ENCODE measurements at places on chromosomes 2 and 18.

GRCh38 chr2:126863336-126864015, 35.2 kb upstream of the TEX51 start:
- no peak for DNase-seq

GRCh38 chr2:120737340-120738101, 1.9 kb downstream of the GLI2 start:
- no peak for DNase-seq

DNA sequence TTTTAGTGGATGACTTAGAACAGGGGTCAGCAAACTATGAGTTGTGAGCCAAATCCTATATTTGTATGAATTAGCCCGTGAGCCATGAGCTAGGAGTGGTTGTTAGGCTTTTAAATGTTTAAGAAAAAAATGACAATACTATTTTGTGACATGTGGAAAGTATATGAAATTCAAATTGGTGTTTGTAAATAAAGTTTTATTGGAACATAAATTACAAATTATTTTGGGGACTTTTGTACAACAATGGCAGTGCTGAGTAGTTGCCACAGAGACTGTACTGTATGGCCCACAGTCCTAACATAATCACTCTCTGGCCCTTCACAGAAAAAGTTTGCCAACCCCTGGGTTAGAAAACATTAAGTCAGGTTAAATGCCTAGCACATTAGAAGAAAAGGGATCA, 26.1 kb downstream of the ADNP2 start:
- DNase-seq = no peak

GRCh38 chr2:221716426-221717303, 144.6 kb upstream of the EPHA4 start:
- no peak for DNase-seq

DNA sequence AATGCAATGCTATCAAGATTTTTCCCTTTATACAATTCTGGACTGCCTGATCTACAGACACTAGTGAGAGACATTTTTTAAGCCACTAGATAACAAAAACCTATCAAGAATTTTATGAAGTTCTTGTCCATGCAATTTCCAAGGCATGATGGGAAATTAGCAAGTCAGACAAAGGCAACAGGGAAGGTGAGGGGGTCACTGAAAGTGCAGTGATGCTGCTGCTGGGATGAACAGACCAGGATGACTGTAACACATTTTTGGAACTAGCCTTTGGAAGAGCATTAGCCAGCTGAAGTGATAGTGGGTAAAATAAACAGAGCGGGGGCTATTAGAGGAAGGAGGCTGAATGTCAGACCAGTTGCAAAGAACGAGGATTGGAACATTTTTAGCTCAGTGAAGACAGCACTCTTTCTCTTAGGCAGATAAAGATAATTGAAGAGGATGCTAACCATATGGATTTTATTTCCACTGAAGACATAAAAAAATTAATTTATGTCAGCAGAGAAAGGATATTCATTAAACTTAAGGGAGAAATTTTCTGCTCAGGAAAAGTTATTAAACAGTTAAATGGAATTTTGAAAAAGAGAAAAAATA, 17.9 kb downstream of the NRXN1 start:
- no peak for DNase-seq

DNA sequence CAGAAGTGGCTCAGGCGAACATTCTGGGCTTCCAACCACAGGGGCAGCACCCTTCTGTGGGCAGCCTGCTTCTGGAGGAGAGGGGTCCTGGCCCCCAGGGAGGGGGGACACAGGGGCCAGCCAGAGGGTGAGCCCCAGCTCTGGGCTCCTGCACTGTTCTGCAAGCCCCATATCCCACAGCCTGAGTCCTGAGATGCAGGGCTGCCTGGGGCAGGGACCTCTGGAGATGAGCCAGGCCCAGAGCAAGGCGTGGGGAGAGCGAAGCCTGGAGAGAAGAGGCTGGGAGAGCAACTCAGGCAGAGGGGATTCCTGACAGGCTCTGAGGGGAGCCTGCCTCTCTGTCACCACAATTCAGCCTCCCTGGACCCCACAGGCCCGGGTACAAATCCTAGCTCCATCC, 13.5 kb upstream of the PRSS56 start:
- DNase-seq = no peak

DNA sequence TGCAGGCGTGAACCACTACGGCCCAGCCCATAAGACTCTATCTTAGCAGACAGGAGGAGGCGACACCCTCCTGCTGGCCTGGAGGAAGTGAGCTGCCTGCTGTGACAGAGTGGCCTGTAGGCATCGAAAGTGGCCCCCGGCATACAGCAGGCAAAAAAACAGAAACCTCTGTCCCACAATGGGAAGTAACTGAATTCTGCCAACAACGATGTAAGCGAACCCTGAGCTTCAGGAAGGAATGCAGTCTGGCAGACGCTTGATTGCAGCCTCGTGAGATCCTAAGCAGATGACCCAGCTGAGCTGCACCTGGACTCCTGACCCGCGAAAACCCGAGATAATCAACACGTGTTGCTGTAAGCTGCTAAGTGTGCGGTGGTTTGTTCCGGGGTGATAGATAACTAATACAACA, 13.6 kb downstream of the MRO start:
- no peak for DNase-seq

- DNase-seq = no peak
These were observed 32.4 kb downstream of the MOGAT1 start for GRCh38 chr2:222703886-222704285.

DNA sequence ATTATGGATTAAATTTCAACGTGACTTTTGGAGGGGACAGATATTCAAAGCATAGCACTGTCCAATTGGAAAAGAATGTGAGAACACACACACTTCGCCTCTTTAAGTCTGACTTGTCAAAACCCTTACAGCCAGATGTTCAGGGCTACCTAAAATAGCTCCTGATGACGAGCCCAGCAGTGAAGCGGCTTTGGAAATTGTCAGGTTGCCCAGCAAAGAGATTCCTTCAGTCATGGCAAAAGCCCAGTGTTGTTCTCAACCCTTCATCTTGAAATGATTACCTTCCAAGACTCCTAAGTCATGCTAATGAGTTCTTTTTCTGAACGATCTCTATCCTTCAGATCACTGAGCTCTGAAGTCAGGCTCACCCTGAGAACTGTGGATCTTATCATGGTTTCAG, 436.6 kb downstream of the LRATD1 start:
- DNase-seq = no peak

GRCh38 chr2:42117923-42118753, 51.0 kb upstream of the EML4 start:
- DNase-seq = no peak

DNA sequence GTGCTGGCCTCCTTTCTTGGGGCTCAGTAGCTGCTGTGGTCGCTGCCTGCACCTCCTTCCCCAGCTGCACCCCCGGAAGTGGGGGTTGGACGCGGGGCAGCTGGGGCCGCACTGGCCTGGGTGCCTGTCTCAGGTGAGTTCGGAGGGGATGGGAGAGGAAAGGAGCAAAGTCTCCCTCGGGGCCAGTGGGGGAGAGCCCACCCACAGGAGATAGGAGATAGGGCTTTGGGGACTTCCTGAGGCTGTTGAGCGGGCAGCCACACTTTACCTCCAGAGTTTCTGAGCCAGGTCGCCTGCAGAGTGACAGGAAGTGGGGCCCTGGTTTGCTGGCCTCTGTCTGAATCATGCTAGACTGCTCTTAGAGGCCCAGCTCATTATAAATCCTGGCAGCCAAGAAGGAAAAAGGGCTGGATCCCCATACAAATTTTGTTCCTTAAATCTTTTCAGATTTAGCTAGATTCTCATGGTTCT, 8.1 kb downstream of the MBP start:
- no peak for DNase-seq

DNA sequence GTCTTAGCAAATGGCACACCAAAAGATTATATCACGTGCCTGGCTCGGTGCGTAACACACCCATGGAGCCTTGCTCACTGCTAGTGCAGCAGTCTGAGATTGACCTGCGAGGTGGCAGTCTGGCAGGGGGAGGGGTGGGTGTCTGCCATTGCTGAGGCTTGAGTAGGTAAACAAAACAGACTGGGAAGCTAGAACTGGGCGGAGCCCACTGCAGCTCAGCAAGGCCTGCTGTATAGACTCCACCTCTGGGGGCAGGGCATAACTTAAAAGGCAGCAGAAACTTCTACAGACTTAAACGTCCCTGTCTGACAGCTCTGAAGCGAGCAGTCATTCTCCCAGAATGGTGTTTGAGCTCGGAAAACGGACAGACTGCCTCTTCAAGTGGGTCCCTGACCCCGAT, 55.9 kb upstream of the FSHR start:
- no peak for DNase-seq

- no peak for DNase-seq
These were observed 33.5 kb downstream of the ODC1 start for GRCh38 chr2:10414591-10414990.

- no peak for DNase-seq
These were observed 10.7 kb downstream of the RPL31 start for GRCh38 chr2:101012706-101013181.

GRCh38 chr2:222180619-222181018, 118.2 kb downstream of the PAX3 start:
- no peak for DNase-seq

DNA sequence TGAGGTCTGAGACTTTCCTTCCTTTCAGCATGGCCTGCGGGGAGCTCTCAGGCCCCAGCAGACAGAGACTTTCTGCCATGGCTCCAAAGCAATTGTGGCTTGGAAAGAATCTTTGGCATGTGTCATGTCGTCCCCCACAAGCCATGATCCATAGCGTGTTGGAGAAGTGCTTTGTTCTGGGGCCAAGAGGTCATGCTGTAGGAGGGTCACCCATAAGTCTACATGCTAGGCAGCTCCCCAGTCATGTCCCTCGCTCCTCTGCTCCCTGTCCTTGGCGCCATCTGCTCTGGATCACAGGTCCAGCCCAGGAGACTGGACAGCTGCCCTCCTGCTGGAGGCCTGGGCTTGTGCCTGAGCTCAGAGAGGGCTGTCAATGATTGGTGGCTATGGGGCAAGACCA, 78.8 kb upstream of the LCLAT1 start:
- no peak for DNase-seq

DNA sequence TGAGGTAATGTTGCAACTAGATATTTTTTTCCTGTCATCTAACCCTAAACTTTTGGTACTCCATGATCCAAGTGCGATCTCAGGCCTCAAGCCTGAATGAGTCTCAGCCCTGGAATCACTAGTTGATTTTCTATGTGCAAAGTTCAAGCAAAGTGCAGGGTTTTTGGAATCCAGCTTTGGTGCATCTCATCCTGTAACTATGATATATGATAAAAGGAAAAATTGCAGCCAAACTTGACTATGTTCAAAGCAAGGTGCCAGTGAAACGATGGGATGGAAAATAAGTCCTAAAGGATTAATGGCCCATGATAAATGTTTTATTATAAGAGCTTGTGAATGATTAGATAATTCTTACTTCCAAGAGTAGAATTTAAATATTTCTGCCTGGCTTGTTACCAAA, 78.9 kb upstream of the NT5C1B start:
- no peak for DNase-seq

- DNase-seq = no peak
These were observed 32.0 kb downstream of the SLC14A1 start for GRCh38 chr18:45755934-45756333.

DNA sequence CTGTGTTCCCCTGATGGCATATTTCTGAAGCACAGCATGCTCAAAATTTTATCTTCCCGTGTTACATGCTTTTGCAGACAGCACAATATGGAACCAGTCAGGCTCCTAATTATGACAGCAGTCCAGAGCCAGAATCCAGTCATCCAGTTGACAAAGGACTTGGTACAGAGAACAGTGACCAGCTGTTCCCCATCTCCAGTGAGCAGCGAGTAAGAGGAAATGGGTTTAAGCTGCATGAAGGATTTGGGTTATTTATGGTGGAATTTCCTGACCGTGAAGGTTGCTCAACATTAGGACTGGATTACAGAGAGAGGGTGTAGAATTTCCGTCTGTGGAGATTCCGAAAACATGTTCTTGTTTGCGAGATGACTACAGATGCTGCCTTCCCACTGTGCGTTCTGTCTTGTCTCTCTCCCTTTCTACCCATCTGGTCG, 24.4 kb downstream of the SGPP2 start:
- no peak for DNase-seq

- no peak for DNase-seq
These were observed 60.8 kb downstream of the MC4R start for GRCh38 chr18:60311676-60312360.

DNA sequence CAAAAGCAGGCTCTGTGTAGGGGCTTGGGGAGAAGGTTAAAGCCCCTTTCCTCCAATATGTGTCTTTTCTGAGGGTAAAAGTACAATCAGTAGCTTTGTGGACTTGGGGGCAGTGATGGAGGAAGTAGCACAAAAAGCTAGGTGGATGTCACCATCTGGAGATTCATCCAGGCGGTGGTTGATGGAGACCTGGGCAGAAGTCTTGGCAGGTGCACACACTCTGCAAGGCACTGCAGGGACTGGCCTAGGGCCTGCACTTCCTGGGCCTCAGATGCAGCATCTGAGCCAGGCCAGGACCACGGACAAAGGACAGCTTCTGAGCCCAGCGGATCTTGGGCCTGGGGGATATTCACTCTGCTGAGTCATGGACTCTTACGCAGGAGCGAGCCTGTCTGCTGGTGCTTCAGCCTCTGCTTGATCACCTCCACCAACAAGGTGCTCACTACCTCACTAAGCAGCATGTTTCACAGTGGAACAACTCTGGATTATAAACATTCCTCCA, 391.1 kb downstream of the TNS1 start:
- no peak for DNase-seq

DNA sequence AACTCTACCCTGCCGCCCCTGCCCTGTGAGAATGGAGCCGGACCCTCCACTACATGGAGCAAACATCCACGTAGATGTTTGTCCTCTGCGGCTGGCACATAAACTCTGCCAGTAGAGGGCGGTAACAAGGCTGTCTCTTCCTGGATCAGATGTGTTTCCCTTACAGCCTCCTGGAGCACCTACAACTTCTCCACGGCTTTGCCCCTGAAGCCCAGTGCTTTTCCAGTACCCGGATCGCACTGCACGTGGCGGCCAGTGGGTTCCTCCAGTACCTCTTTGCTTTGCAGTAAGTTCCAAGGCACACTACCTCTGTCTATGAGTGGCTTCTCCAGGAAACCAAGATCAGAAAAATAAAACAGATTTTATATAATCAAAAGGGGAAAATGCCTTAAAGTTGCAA, 651.3 kb downstream of the DCDC2C start:
- DNase-seq = no peak

DNA sequence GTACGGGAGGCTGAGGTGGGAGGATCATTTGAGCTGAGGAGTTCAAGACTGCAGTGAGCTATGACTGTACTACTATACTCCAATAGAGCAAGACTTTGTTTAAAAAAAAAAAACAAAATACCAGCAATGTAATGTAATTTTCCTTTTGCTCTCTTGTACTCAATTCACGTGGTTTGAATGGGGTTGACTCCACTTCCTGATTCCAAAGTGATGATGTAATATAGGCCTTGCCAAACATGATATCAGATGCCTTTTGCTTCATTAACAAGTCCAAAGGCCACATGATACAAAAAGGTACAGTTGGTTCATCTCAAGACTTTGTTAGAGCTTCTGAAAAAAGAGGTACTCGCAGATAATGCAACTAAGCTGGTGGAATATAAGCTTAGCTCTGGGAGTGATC, 321.8 kb downstream of the ZEB2 start:
- DNase-seq = no peak

Measured in activated T-helper 1 cell treated with Interleukin-2 at 50 U/mL for 16 hours (primary cell).